GM10248 (cell line): ENCODE measurements at places on chromosomes 2 and 18.

DNA sequence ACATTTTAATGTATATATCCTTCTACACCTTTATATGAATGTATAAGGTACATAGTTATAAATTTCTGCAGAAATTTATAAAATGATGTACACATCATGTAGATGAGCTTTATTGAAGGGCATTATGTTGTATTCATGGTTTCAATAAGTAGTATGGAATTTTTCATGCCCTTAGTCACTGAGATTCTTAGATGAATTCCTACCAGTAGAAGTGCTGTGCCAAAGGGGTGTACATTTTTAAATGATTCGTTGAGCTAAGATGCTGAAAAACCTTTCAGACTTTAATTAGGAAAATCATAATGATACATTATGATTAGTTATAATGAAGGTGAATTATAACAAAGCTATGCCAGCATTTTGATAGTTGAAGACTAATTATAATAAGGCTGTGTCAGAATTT lies 115.2 kb downstream of the ZNF236 start:
- no peak for DNase-seq

- no peak for DNase-seq
Observed at GRCh38 chr2:121377646-121378045, 92.6 kb upstream of the TFCP2L1 start.

GRCh38 chr2:8225266-8225665 lies 456.6 kb upstream of the ID2 start:
- no peak for DNase-seq

- no peak for DNase-seq
Observed at GRCh38 chr2:133138693-133139092, 429.6 kb downstream of the NCKAP5 start.

DNA sequence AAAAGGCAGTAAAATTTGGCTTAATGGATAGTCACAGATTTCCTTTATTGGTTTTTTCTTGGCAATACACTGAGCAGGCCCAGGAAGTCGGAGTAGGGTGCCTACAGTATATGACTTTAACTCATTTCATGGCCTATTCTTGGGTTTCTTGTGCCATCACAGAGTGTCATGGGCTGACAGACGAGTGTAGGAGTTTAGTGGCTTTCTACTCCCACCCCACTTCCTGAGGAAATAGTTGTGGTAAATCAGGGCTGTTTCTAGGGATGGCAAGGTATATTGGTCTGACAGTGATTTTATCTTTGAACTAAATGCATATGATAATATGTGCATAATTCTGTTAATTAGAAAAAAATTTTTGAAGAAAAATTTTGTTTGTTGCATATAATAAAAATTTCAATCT lies 100.1 kb downstream of the PLCL1 start:
- DNase-seq = no peak

DNA sequence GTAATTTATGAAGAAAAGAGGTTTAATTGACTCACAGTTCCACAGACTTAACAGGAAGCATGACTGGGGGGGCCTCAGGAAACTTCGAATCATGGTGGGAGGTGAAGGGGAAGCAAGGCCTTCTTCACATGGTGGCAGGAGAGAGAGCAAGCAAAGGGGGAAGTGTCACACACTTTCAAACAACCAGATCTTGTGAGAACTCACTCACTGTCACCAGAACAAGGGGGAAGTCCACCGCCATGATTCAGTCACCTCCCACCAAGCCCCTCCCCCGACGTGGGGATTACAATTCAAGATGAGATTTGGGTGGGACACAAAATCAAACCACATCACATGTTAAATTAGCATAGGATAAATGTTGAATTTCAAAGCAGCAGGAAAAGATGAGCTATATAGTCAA lies 56.2 kb downstream of the STRADB start:
- no peak for DNase-seq

DNA sequence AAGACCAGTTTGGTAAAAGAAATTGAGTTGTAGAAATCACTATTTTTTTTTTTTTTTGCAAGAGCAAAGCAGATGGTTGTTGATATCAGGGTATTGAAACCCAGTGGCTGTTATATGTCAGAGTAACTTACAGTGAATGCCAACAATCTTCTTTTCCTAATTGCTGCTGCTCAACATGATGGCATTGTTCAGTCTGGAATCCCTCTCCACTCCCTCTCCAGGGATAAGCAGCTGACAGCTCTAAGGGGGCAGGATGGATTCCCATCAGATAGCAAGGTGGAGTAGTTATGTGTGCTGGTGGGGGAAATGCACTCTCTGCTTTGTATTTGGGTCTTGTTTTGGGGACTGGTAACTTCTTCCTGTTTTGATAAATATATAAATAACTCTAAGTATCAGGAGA lies 200.0 kb downstream of the PIK3C3 start:
- DNase-seq = no peak

DNA sequence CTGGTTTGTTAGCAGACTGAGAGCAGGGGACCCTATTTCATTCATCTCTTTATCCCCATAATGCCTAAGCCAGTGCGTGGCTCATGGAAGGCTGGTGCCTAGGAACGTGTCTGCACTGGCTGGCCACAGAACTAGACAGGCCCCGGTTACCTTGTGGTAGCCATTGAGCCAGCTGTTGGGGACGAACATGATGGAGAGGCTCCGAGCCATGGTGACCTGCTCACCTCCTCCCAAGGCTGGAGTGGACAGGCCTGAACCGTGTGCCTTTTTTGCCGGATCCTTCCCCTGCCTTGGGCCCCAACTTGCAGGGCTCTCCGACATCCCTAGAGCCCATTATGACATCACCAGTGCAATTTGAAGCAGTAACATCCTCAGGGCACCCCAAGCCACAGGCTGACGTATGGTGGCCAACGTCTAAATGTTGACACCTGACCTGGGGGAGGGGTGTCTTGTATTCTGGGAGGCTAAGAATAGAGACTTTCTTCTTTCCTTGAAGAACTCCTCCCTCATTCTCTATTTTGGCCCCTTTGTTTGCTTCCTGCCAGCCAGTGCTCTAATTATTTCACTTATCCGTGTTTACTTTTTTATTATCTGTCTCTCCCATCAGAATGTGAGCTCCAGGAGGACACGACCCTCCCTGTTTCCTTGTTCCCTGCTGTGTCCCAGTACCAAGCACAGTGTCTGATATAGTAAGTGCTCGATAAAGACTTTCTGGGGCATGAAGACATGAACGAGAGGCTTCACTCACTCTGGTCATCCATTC lies 12.2 kb upstream of the DNPEP start:
- DNase-seq = no peak

- no peak for DNase-seq
Observed at GRCh38 chr2:217817466-217818292, 185.1 kb downstream of the TNS1 start.

DNA sequence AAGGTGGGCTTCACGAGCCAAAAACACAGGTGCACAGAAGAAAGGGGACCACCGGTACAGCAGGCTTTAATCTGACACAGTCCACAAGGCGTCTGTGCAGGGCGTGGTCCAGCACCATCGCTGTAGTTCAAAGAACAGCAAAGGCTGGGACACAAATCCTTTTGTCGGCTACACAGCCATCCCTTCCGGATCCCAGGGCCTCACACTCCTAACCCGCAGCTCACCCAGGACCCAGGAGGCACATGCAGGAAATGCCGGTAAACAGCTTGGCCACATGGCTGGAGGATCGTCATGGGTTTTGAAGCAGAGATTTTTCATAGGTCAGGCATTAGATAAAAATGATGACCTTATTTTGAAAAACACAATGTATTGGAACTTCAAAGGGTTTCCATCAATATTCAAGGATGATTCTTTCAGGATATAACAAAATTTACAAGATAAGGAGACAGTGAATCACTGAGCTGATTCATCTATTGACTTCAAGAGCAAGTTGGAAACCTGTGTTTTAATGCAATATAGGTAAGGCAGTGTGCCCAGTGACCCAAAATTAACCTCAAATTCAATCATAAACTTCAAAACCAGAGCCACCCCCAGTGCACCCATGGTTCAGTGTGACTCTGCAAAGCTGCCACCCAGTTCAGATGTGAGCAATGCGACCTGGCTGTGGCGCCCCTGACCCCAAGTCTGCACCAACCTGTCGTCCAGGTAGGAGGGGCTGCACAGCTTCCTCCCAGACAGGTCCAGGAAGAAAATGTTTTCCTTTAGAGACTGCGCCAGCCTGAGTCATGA lies 74.4 kb downstream of the TMEM18 start:
- DNase-seq = no peak

- DNase-seq = no peak
Observed at GRCh38 chr18:58870130-58870529, 5.5 kb downstream of the ZNF532 start.

GRCh38 chr2:9300829-9301453 lies 94.3 kb downstream of the ASAP2 start:
- DNase-seq = no peak

DNA sequence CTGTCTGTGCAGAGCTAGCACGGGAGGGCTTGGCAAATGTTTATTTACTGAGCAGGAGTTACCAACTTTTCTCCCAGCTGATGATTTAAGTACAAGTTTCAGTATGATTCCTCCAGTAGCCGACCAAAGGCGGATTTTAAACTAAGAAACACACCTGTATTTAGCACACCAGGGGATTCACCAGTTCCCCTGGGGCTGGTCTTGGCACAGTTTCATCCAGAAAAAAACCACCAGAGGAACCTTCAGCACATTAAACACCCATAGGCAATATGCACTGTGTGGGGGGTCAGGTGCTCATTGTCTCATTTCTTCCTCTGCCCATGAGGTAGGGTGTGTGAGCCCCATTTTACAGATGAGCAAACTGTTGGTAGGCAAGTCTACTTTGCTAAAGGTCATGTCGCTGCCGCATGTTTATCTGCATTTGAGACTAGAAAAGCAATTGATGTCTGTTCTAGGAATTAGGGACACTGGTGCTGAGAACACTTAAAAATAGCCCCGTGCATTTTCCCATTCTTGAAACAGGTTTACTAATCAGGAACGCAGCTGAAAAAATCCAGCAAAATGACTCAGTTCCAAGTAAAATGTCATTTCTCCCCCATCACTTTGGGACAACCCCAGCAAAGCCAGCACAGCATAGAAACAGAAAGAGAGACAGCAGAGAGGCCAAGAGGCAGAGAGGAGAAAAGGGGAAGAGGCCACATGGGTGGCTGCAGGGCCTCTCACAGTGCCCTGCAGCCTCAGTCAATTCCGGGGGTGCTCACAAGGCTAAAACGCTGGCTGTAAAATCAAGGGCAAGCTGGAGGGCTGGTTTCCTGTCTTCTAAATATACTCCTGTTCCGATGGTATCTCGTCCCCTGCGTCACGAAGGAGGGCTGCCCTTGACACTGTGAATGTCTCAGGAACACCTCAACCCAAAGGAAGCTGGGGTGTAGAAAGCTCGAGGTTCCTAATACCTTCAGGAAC lies 166.8 kb upstream of the ID2 start:
- peak; percentile 83 for DNase-seq

- no peak for DNase-seq
Observed at GRCh38 chr2:129178356-129178755, 801.1 kb upstream of the RAB6C start.

DNA sequence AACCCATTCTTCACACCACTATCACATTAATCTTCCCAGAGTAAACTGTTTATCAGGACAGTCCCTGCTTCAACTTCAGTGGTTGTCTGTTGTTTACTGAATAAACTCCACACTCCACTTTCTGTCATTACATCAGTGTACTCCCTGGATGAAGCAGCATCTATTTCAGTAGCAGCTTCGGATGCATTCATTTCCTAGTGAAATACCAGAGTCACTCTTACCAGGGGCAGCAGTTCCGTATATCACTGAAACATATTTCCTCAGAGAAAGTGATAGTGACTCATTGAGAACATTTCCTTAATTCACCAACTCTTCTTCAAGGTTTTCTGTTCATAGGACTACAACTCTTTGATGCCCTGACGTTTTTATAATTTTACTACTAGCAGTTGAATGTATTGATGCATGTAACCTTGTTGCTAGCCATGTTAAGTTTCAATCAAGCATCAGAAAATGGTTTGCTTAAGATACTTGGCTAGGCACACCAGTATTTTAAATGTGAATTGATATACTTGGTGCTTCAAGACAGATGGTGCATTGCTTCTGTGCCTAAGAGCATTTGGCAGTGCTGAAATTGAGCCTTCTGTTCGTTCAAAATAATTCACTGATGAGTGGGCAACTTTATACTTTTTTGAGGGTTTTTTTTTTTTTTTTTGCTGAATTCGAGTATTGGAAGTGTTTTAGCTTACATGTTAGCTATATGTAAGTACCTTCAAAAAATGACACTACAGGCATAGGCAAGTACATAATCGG lies 92.3 kb downstream of the UBE2E3 start:
- DNase-seq = no peak

DNA sequence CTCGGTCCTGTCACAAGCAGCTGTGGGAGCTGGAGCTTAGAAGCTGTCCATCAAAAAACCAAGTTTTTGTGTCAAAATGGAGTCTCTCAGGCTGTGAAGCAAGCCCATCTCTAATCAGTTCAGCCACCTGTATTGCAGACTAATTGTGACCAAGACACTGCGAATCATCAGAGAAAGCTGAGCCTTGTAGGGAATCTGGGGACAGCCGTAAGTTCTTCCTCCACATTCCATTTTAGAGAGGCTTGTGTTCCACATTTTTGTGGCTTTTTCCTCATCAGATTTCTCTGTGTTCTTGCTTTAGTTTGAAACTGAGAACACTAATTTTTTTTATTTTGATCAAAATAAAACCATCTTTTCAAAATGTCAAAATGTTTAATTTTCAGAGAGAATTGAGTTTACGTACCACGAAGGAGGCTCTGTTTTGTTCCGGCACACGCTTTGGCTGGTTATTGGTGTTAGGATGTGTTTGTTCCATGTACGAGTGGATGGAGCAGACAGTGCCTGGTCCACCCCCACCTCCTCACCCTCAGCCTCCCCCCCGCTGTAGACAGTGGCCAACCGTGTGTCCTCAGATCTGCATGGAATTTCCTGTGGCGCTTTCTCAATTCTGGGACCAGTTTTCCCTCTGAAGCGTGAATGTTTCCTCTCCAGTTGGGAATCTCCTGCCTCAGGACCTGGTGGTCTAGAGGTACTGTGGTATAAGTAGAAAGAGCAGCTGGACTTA lies 140.8 kb downstream of the AGAP1 start:
- DNase-seq = no peak

DNA sequence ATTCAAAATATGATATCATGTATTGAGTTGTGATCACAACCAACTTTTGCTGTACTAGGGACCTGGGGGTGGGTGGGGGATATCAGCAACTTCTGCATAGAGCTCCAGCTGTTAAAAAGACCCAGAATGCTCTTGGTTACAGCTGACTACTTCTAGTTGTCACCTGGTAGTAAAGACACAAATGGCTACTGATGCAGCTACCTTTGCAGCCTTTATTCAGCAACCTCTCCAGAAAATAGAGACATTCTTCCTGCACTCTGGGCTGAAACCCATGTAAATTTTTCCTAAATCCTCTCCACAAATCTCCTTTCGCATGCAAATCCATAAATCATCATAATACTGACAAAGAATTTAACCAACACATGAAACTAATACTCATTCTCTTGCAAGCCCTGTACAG lies 238.3 kb downstream of the TCF4 start:
- DNase-seq = no peak

GRCh38 chr18:11324510-11324909 lies 175.1 kb upstream of the PIEZO2 start:
- DNase-seq = no peak
